ENCODE measurements at places on chromosomes 5 and 9. TPM values are rescaled to one million over a fixed set of nuclear protein-coding genes. Genes with fewer than 3 reads are reported as not detected.
A peak's percentile ranks its signal among the peaks of the same experiment; 100 is the strongest.

- no peak for DNase-seq
Measured at GRCh38 chr9:122477346-122477745, 380 bp downstream of the OR1J1 start.

DNA sequence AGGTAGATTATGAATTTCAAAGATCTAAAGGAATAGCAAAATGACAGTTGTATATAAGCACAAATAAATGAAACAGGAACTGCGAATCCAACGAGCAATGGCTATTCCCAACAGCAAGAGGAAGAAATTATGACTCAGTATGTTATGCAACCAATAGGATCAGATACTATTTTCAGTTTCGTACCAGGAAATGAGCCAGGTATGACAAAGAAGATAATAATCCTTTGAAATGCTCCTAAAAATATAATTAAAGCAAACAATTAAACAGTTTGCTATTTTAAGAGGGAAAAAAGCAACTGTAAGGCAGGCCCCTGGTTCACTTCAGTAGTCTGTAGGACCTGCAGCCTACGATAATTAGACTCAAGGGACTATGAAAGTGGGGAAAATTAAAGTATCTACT lies 58.9 kb downstream of the AUH start:
- DNase-seq, result peak; percentile 41

GRCh38 chr5:177462021-177462670 lies 11.3 kb downstream of the DBN1 start:
- DNase-seq, result no peak

GRCh38 chr5:61949054-61949678 lies 356.8 kb upstream of the KIF2A start:
- DNase-seq, result no peak

- DNase-seq, result no peak
Measured at GRCh38 chr5:107149243-107150005, 521.3 kb downstream of the EFNA5 start.

- DNase-seq, result no peak
Measured at GRCh38 chr5:30605693-30606268, 587.7 kb upstream of the CDH6 start.

DNA sequence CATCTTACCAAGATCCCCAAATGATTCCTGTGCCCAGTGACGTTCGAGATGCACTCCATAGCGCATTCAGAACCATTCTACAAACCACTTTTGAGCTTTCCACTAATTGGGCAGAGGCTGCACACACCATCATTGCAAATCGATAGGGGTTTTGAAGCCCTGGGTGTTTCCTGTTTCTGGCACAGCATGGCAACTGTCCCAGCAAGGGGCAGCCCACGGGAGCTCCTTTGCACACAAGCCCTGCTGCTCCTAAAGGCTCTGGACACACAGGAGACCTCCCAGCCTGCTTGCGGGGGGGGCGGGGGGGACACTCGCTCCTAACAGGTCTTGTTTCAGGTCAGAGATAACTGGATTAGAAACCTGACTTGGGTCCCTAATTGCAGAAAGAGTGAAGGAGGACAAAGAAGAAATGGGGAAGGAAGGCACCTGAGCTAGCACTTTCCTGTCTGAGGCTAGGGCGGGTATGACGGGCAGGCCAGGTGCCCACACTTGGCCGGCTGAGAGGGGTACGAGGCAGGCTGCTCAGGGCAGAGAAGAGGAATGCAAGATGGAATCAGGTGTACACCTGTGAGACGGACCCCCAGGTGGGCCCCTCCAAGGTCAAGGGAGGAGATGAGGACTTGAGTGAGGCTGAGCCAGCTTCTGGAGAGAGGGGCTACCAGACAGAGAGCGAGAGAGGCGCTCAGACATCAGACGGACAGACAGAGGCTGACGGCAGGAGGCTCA lies 820 bp downstream of the FBP1 start:
- DNase-seq, result no peak

- DNase-seq, result no peak
Measured at GRCh38 chr5:136162008-136162407, 29.4 kb downstream of the SMAD5 start.

- DNase-seq, result no peak
Measured at GRCh38 chr9:133103183-133103986, 17.7 kb downstream of the RALGDS start.

DNA sequence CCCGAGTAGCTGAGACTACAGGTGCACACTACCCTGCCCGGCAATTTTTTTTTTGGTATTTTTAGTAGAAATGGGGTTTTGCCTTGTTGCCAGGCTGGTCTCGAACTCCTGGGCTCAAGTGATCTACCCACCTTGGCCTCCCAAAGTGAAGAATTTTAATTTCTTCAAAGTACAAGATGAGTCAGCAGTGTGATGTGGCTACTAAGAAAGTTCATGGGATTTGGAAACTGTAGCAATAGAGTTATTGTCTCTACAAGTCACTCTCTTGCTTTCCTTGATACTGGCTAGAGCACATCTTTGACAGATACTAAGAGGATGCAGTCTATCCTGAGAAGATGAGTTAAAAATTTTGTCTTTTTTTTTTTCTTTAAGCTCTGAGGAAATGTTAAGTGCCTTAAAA lies 1.6 kb downstream of the CREB3 start:
- DNase-seq, result no peak

- no peak for DNase-seq
Measured at GRCh38 chr9:68949271-68950000, 64.5 kb downstream of the PRKACG start.

- no peak for DNase-seq
Measured at GRCh38 chr5:155353231-155353630, 339.7 kb downstream of the KIF4B start.

- DNase-seq, result no peak
Measured at GRCh38 chr5:123262216-123262823, 160.9 kb downstream of the CEP120 start.

GRCh38 chr5:160076997-160077396 lies 42.3 kb downstream of the PWWP2A start:
- DNase-seq, result no peak

- DNase-seq, result no peak
Measured at GRCh38 chr9:34994900-34995669, 5.5 kb downstream of the DNAJB5 start.

- no peak for DNase-seq
Measured at GRCh38 chr5:171428168-171428696, 8.8 kb downstream of the FGF18 start.

DNA sequence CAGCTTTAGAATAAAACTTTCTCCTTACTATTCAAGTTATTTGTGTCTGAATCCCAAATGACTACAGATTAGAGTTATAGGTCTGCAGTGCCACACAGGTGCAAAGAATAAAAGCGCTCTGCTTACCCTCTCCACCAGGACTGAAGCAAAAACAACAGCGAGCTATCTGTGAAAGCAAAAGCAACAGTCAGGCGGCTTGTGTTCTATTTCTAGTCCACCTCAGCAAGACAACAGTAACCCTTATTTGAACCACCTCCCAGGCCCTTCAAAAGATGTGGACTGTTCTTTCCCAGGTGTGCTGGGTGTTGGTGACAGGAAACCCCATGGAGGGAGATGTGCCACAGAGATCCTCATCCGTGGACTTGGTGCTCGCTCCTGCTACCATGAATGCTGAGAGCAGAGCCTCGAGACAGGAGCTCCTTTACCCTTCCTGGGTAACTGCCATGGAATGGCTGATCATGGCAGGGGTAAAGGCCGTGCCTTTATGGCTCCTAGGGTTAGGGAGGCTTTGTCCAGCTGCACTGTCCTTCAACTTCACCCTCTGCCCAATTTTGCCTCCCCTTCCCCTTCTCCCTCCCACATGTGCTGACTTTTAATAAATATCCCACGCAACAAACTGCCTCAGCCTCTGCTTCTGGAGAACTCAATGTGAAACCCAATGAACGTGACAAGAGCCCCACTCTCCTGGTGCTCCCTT lies 108.6 kb downstream of the SERINC5 start:
- DNase-seq, result no peak

- DNase-seq, result no peak
Measured at GRCh38 chr9:136773386-136774044, 9.2 kb upstream of the LCN15 start.

DNA sequence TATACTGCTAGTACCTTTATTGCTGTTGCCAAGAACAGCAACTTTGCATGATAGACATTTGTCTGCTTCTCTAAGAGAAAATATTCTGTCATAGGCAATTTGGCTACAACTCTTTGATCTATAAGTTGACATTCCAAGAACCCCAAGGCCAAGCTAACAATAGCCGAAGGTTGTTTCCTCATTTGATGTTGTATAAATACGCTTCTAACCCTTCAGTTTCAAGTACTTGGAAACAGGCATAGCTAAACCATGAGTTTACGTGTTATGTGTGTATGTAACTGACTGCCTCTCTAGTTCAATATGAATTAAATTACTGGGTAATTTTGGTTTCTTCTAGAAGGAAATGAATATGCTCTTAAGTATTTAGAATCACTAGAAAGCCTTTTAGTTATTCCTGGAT lies 1034.0 kb downstream of the TLE4 start:
- no peak for DNase-seq

DNA sequence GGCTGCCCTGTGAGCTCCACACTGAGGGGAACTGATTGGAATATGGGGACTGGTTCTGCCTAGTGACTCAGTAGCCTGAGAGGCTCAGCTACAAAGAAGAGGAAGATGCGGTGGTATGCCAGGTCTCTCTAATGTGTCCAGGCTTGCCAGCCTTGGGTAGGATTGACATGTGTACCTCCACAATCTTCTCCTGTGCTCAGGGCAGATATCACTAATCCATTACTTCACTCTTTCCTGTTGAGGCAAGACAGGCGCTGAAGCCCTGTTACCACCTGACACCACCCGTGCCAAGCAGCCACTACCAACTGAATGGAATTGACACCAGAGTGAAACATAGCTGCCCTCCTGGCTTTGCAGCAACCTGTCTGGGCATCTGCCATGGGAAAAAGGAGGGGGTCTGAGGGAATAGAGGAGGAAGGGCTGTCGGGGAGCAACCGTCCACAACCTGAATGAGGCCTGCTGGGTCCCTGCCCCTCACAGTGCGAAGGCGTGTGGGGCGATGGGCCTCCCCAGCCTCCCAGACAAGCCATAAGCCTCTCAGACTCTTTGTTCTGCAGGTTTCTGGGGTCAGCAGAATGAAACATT lies 114.7 kb upstream of the CXCL14 start:
- DNase-seq, result no peak

GRCh38 chr9:71352837-71353236 lies 231.4 kb upstream of the TRPM3 start:
- DNase-seq, result no peak

GRCh38 chr5:59648949-59649921 lies 244.3 kb downstream of the PDE4D start:
- no peak for DNase-seq

- no peak for DNase-seq
Measured at GRCh38 chr9:2662496-2662895, 40.9 kb downstream of the VLDLR start.

- DNase-seq, result no peak
Measured at GRCh38 chr9:116504893-116505480, 182.1 kb upstream of the TRIM32 start.

DNA sequence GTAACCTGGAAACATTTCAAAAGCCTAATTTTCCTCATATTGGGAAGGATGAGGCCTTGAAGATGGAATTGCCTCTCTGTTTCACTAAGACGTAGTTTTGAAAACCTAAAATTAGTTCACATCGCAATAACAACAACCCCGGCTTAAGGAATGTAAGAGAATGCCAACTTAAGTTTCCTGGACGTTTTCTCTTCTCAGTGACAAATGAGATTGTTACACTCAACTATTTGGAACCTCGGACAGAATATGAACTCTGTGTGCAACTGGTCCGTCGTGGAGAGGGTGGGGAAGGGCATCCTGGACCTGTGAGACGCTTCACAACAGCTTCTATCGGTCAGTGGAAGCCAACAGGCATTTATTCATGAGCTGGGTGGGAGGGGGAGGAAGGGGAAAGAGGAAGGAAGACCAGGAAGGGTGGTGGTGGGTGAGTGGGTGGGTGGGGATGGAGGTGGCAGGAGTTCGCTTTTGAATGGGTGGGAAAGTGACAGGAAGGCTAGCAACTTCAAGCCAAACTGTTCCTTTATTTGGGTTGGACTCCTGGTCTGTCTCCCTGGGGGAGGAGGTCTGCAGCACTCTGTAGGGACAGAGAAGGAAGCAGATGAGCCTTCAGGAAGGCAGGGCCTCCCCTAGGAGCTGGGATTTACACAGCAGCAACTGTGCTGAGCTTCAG lies 83.4 kb downstream of the TEK start:
- DNase-seq, result no peak

GRCh38 chr5:176425138-176425537 lies 8.8 kb upstream of the CLTB start:
- DNase-seq, result no peak

DNA sequence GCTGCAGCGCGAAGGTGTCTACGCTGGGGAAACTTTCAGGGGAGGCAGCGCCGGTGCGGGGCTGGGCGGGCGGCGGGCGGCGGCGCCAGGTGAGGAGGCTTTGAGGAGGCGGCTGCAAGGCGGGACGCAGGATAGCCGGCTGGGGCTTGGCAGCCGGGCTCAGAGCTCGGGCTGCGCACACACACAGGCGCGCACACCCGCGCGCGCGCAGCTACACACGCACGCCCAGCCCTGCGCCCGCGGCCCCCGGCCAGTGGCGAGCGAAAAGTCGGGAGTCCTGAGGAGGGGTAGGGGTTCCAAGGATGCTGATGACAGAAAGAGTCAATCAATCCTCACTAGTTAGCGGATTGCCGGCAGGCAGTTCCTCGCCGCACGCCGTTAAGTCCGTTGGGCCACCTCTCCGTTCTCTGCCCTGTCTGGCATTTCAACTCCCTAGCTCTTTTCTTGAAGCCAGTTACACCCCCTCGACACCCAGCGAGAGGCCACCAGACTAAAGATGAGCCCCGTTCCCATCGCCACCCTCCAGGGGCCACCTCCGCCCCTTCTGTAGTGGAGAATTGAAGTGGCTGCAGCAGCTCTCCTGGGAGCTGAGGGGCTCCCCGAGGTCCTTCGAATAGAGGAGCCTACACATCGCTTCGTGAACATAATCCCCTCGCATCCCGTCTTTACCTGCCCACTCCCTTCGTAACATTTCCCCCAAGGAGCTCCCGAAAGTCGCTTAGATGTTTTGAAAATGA lies 1640.3 kb upstream of the C9orf72 start:
- no peak for DNase-seq

- DNase-seq, result no peak
Measured at GRCh38 chr5:143349177-143349576, 54.3 kb downstream of the NR3C1 start.

- no peak for DNase-seq
Measured at GRCh38 chr9:116383936-116384335, 230.3 kb downstream of the PAPPA start.

ARAP3 gene
- 10.8 TPM for total RNA-seq

GALNT12 gene
- 10.2 TPM for total RNA-seq

NEURL1B gene
- 5.1 TPM for total RNA-seq

PCDHGC5 gene
- total RNA-seq, result 0.89 TPM

GRM6 gene
- total RNA-seq, result not detected

C8G gene
- not detected for total RNA-seq

All from kidney epithelial cell (primary cell).